ENCODE measurements at places on chromosomes 5 and 9.

DNA sequence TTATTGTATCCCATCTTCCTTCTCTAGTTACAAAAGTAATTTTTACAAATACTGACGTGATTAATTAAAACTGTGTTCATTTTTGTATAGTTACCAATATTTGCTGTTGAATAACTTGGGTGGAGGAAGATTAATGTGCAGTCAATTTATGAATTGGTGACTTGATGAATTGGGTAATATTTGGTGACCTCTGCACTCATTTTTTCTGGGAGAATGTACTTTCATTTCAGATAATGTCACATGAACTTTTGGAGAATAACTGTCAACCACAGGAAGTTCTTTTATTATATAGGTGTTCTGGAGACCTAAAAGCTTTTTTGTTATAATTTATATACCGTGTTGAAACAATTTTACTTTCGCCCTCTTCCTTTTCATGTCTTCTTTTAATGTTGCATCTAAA, 26.4 kb upstream of the FKTN start:
- DNase-seq: no peak

DNA sequence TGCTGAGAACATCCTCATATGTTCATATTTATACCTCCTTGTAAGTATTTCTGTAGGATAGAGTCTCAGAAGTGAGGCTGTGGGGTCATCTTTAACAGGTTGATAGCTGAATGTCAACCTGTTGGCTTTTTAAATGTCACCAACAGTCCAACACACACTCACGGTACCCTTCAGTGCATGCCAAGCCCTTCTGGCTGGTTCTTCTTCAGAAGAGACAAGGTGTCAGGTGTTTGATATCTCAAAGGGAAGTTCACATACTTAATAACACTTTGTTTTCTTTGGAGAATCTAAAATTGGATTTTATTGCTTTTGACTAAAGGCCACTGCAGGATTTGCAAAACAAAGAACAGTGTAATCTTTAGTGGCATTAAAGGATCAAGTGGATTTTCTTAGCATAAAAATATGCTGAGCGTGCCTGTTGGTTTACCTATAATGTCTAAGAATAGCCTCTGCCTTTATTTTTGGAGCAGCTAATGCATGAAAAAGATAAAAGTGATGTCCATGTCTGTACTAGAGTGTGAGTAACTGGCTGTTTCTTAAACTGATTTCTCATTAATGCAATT, 58.2 kb downstream of the RGS3 start:
- no peak for DNase-seq

DNA sequence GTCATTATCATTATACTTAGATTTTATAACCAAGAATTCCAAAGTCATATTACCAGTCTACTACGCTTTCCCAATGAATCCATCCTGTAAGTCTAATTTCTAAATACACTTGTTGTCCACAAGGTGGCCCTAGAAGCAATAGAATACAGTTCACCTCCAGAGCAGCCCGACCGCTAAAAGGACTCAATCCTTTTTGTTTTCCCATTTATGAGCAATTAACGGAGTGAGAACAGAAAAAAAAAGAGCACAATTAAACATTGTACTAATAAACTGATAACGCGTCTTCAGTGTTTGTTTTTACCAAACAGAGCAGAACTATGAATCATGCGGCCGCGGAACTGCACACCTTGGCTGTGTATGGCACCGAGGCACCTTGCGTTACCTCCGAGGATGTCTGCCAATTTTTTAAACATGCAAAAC, 160.7 kb upstream of the DAPK1 start:
- peak; percentile 79 for DNase-seq

GRCh38 chr9:34588671-34589635, 571 bp downstream of the CNTFR start:
- DNase-seq: no peak

DNA sequence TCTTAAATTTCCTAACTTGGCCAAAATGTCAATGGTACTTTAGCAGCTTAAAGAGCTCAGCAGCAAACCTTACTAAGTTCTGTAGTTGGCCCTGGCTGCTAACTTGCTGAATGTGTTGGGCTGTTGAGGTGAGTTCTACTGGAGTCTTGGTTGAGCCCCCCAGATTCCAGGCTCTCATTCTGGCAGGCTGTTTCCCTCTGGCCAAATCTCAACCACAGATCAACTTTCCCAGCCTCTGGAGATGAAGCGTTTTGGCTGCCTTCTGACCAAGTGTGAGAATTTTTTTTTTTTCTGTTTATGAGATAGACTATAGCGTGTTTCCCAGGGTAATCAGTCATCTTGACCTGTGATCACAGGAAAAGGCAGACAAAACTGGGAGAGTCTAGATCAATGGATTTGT, 343.7 kb downstream of the EBF1 start:
- DNase-seq: no peak

DNA sequence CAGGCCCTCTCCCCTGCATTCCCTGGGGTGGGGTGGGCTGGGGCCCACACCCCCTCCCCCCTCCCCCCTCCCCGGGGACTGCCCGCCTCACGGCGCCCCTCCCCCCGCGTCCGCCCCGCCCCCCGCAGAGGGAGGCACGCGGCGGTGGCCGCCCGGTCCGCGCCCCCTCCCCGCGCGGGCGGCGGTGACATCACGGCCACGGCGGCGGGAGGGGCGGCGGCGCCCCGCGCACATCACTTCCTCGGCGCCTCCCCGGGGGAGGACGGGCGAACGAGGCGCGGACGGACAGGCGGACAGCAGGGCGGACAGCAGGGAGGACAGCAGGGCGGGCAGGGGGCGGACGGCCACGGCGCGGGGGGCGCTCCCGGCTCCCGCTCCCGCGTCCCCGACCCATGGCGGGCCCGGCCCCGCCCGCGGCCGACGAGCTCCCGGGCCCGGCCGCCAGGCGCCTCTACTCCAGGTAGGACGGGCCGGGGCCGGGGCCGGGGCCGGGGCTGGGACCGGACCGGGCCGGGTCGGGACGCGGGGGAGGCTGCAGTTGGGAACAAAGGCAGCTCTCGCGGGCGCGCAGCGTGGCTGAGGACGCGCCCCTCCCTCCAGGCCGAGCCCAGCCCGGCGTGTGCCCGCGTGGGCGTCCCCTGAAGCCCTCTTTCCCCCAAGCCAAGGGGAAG, at the start of gene GPSM1:
Gene GPSM1 (plus strand): TSS at position 236 of the 671 bp plus-strand sequence. CDS start 157 bp downstream, at position 393.
- no peak for DNase-seq

GRCh38 chr5:33588654-33589372, 148.0 kb downstream of the TARS1 start:
- no peak for DNase-seq

DNA sequence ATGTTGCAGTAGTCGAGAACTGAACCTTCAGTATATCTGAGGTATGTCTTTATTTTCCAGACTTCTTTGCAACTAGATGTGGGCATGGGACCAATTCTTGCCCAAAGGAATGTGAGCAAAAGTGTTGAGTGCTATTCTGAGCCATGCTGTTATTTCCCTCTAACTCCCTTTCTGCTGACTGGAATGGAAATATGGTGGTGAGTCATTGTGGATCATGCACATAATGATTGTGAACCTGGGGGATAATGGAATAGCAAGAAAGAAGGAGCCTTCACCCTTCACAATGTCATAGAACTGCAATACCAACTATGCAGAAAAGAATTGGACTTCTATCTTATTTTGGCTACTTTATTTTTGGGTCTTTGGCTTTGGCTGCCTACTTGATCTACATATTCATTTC, 10.3 kb upstream of the DOCK2 start:
- no peak for DNase-seq

DNA sequence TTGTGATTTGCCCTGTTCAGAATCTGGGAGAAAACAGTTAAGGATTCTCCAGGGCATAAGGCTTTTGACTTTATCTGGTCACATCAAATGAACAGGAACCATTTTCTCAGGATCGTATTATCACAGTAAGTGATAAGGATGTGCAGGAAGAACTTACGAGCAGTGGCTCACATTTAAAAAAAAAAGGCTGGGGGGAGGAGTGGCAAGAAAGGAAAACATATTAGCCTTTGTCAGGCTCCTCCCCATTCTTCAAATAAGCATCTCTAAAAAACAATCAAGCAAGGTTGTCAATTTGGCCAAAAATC, 234.3 kb upstream of the TMEM161B start:
- no peak for DNase-seq
